NCI-H774 (cell line): ENCODE measurements at places on chromosomes 2 and 18.

GRCh38 chr2:16025211-16025875 is 85.0 kb downstream of the MYCN start:
- DNase-seq: no peak

- DNase-seq: no peak
These were observed 12.9 kb upstream of the ANKRD53 start for GRCh38 chr2:70965506-70965905.

- DNase-seq: no peak
These were observed 237.4 kb downstream of the CAMKMT start for GRCh38 chr2:44599130-44599529.

- DNase-seq: no peak
These were observed 98.2 kb upstream of the TMEM178A start for GRCh38 chr2:39567507-39567906.

DNA sequence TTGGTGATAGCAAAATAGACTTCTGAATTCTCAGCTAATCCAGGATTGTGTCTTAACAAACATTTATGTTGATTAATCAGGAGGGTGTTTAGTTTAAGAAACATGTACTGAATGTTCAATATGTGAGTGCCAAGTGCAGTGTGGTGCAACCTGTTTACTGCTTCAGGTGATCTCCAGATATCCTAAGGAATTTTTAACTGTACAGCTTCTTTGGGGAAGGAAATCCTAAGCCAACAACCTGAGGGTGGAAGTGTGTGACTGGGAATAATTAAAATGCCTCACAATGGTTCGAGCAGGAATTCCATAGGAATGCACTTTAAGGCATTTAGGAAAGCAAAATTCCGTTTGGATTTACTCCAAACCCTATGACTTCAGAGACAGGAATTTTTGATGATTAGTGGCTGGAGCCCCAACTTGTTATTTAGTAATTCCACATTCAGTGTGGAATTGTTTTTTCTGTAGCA is 16.4 kb downstream of the CRIM1 start:
- no peak for DNase-seq

- no peak for DNase-seq
These were observed 70.0 kb upstream of the ZNF236 start for GRCh38 chr18:76752400-76752799.

DNA sequence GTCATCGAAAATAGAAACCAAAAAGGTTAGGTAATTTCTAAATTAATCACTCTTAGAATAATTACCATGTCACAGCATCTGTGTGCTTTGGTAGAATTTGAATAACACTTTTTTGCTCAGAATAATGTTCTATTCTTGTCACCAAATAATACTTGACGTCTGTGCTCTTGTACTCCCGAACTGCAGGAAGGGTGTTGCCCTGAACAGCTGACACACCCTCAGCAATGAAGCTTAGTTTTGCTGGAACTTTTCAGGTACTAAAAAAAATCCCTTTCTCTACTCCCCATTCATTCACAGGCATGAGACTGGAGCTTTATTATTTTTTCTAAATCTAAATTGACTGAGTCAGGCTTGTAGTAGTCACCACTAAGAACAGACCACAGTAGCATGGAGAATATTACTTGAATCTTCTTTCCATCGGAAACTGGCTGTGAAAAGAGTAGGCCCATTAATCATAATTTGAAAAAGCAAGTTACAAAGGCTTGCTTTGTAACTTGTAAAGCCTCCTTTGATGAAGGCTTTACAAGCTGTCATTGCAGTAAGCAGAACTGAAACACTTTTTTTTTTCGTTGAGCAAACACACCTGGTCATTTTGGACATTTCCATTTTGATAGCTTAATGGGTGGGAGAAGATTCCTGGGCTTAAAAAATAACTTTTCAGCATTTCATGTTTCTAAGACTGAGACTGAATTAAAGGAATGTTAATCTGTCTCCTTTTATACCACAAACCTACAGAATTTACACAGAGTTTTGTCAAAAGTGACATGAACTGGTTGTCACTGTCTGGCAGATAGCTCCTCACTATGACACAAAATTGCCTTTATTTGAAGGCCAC is 70.3 kb upstream of the PELI1 start:
- DNase-seq: peak; percentile 32
